Caudate nucleus (tissue), 63 donors: ENCODE measurements at places on chromosomes 1 and 21.

GRCh38 chr1:91790392-91790791 is 95.6 kb downstream of the TGFBR3 start:
- no peak for DNase-seq

GRCh38 chr1:150080784-150081183 is 13.2 kb downstream of the VPS45 start:
- DNase-seq, result no peak

- no peak for DNase-seq
Observed at GRCh38 chr1:10767282-10767681, 29.2 kb downstream of the CASZ1 start.

- no peak for DNase-seq
Observed at GRCh38 chr1:31822766-31823165, 6.9 kb upstream of the SPOCD1 start.

- DNase-seq, result no peak
Observed at GRCh38 chr1:242128951-242129502, 130.1 kb upstream of the MAP1LC3C start.
